ENCODE measurements at places on chromosomes 3 and 15.

DNA sequence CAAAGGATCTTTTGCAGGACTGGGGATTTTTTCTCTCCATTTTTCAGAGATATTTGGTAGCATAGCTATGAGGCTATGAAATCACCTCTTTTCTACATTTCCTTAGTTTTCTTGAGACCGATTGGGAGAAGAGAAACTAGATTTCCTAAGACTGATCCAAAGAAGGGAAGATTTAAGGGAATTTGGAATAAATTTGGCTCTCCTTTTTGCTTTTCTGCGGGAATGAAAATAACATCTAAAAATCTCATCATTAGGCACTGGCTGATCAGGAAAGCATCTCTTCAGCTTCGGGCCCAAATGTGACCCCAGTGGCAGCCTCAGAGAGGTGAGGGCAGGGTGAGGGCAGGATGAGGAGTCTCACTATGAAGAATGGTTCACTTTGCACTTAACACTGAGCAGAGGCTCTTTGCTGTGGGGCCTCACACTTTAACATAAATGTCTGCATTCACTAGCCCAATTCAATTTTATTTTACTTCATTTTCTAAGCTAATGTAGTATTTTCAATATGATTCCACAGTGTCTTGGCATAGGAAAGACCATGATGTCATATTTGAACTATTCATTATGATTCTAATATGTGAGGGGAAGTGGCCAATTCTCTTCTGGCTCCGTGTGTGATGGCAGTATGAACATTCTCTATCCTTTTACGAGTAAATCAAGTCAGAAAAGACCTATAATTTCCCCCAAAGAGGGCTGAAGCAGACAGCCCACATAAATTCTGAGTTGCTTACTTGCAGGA lies 193.2 kb downstream of the MEX3B start:
- DNase-seq = no peak

DNA sequence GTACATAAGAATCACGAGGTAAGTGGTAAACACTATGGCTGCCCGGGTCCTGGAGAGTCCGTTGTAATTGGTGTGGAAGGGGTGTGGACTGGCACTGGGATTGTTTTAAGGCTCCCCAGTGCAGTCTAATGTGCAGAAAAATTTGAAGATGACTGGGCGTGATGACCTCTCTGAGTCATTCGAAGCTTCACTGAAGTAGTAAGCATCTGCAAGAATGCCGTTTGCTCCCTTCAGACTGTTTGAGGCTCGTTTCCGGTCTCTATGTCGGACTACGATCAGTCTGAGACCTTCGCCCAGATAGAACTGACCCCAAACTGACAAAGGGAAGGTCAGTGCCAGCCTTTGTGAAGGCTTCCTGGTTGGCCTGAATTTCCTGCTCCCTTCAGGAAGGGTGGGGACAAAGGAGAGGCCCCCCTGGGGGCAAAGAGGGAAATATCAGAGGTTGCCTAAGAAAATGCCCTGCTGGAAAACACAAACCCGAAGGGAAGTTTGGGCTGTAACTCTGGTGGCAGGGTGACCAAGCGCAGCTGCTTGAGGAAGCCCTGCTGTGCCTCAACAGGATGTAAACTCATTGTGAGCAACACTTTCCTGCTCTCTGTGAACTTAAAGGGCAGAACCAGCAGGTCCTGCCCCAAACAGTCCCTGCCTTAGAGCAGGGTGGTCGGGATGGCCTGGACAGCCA lies 34.6 kb downstream of the BTD start:
- no peak for DNase-seq

GRCh38 chr15:101482526-101483371 lies 6.8 kb downstream of the PCSK6 start:
- no peak for DNase-seq

DNA sequence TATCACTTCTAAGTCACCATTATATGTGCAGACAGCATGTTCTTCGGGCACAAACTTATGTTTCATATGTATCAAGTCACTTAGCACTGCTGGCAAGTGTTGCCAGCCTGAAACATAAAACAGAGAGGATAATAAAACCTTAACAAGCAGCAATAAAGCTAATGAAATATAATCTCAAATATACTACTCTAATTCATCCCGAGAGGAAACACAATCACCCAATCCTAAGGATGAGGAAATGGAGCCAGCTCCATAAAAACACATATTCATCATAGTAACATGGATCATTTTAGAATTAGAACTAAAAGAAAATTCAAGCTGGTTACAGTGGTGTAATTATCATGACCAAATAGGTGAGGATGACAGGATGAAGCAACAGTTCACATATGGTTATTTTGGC lies 1072.7 kb downstream of the EPHA3 start:
- no peak for DNase-seq

- DNase-seq = no peak
These were observed 220.1 kb upstream of the CTDSPL start for GRCh38 chr3:37641556-37641955.

DNA sequence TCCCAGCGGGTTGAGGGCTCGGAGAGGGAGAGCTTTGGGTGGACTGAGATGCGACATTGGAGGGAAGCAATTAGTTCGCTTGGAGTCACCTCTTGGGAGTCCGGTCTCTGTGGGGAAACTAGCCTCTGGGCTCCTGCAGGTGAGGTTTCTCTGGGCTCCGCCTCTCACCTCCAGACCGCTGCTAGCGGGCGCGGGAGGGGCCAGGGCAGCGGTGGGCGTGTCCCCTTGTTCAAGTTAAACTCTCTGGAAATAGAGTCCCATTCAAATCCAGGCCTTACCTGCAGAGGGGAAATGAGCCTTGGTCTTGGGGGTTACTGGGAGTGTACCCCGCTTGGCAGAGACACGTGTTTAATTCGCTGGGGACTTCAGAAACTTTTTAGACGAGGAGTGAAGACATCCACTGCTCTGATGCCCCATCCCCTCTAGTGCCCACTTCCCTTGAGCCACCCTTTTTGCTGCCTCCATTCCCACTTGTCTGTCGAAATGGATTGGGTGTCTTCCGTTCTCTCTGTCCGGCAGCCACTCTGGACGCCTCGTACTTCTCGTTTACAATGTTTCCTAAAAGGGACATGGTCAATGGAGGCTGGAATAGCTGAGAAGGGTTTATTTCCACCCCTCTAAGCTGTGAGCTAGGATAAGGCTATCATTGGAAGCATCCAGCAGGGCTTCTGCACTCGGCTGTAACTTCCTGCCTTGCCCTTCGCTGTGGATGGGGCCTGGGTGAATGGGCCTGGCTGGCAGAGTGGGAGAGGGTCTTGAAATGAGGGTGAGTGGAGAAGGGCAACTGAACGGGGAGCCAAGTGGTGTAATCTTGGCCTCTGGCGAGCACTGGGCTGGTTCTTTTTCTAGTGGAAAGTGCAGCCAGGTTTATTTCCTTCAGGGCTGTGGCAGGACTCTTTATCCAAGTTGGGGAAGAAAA lies 1.1 kb downstream of the MITF start:
- no peak for DNase-seq

GRCh38 chr15:41561104-41561776 lies 2.2 kb downstream of the TYRO3 start:
- DNase-seq = no peak

GRCh38 chr15:31148297-31149087 lies 47.0 kb upstream of the TRPM1 start:
- no peak for DNase-seq

DNA sequence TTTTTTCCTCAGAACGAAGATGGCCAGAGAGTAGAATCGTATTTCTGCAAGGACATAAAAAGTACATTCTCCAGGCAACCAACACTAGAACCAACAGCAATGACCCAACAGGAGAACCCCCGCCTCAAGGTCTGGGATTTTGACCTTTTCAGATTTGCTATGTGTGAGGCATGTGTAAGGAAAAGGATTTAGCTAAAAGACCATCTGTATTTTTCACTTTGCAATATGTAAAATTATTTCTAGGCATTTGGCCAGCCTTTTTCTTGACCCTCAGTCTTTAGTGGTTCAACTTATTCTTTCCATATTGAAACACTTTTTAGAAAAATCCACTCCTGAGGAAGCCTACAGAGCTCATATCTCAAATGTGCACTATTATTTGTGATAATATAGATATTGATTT lies 219.2 kb upstream of the GOLGA6L4 start:
- DNase-seq = no peak

DNA sequence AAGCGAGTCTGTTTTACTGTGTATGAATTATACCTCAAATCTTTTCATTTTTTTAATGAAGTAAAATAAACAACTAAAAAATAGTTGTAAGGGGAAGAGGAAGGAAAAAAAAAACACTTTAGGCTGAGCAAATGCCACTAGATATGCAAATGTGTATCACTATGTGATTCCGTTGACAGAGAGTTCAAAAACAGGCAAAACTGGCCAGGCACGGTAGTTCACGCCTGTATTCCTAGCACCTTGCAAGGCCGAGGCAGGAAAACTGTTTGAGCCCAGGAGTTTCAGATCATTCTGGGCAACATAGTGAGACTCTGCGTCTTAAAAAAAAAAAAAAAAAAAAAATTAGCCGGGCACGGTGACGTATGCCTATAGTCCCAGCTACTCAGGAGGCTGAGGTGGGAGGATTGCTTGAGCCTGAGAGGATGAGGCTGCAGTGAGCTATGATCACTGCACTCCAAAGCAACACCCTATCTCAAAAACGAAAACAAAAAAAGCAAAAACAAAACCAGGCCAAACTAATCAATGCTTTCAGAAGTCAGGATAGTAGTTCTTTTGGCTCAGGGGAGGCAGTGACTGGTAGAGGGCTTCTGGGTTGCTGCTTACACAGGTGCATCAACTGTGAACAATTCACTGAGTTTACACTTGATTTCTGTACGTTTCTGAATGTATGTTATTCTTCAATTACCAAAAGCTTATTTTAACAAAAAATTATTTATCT lies 7.4 kb downstream of the PRC1 start:
- no peak for DNase-seq

DNA sequence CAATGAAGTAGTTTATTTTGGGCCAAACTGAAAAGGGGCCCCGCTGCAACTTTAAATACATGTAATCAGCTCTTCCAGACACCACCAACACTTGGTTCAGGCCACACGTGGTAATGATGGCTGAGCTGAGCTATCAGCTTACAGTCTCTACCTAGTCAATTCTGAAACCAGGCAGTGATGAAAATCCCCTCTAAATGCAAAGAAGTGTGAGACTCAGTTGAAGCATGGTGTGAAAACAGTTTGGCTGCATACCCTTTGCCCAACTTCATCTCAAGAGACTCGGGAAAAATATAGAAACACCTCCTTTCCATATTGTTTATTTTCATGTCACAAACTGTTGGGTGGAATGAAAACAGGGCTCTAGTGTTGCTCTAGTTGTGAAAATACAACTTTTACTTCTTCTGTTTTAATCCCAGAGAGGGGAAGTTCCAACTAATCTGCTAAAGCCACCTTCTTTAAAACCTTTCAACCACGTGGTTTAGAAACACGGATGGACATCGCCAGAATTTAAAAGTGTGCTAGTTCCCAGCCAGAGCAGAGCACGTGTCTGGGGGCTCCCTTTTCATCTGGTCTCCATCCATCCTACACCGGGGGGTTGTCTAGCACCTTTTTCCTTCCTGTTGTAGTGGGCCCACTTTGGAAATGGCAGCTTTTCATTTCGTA lies 229.1 kb downstream of the EPHB1 start:
- no peak for DNase-seq

DNA sequence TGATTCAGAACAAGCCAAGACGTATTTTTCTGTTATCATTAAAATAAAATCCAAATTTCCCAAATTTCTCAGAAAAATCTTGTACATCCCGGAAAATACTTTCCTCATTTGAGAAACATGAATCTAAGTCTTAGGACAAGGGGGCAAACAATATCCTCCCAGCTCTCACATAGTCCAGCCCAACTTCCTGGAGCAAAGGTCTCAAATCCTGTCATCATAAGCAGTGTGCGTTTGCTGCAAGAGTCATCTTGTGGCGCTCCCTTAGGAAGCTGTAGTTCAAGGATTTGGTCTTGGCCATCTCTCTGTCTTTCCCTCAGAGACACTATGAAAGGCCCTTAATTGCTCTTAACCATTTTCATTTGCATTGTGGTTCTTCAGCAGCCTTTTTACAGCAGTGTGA lies 57.5 kb upstream of the GSK3B start:
- no peak for DNase-seq

DNA sequence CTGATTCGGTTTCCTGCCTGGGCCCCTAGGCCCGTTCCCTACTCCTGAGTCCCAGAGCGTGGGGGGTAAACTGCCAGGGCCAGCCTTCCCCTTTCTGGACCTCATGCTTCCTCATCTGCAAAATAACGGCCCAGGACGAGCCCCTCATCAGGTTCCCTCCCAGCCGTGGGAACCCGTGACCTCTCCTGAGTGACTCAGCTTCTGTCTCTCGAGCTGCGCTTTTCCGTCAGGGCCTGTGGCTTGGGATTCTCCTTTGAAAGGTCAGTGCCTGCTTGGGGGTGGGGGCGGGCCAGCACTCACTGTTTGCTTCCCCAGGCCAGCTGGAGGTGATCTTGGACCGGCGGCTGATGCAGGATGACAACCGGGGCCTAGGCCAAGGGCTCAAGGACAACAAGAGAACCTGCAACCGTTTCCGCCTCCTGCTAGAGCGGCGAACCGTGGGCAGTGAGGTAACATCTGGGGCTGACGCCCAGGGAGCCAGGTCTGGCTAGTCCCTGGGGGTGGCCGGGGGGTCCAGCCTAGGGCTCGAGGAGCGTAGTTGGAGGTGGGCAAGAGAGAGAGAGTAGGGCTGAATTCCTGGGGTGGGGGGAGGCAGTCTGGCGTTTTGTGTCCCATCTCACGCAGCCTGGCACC lies 12.8 kb downstream of the MAN2A2 start:
- peak; percentile 90 for DNase-seq

GRCh38 chr15:85872125-85872524 lies 77.4 kb upstream of the KLHL25 start:
- no peak for DNase-seq

DNA sequence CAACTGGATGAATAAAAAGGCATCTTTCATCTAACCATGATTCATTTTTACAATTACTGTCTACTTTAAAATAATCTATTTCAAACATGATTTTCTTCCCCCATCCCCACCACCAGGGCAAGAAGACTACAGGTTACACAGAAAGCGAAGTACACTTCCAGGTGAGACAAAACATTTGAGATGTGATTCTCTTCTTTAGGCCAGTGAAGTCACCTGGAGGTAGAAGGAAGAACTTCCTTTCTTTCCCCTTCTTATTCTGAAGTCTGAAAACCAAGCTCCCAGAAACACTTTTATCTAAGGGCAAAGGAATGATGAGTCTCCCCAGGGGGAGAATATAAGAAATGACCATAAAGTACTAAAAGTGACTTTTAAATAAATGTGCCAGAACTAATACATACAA lies 36.7 kb downstream of the SHQ1 start:
- DNase-seq = no peak
